Pulmonary artery endothelial cell (primary cell): ENCODE measurements at places on chromosomes 6 and 20. TPM values are rescaled to one million over a fixed set of nuclear protein-coding genes. Genes with fewer than 3 reads are reported as not detected.

The TCF15 gene
- total RNA-seq, result 0.07 and 0.18 TPM in 2 replicates

The GABRR1 gene
- total RNA-seq, result not detected in 2 replicates

GRCh38 chr20:53176134-53176533 lies 204.0 kb downstream of the TSHZ2 start:
- no peak for DNase-seq

The MAFB gene
- 0.46 and 0.85 TPM in 2 replicates for total RNA-seq

The ZNF184 gene
- total RNA-seq, result 6.9 and 8.5 TPM in 2 replicates

The GSTA1 gene
- not detected in 2 replicates for total RNA-seq

The BRPF3 gene
- total RNA-seq, result 8.0 and 14.8 TPM in 2 replicates

GRCh38 chr6:88666901-88667300 lies 296.5 kb downstream of the RNGTT start:
- DNase-seq, result no peak

The EZR gene
- total RNA-seq, result 110 and 172 TPM in 2 replicates
